Stimulated activated CD8-positive, alpha-beta memory T cell treated with anti-CD3 and anti-CD28 coated beads, Interleukin-15, amount 100 ng/mL, for 48 hours (primary cell): ENCODE measurements at places on chromosomes 7 and 10.

GRCh38 chr7:122463631-122464030, 159.1 kb upstream of the FEZF1 start:
- no peak for DNase-seq

GRCh38 chr10:70272925-70273316, 10.9 kb downstream of the NPFFR1 start:
- DNase-seq, result no peak

DNA sequence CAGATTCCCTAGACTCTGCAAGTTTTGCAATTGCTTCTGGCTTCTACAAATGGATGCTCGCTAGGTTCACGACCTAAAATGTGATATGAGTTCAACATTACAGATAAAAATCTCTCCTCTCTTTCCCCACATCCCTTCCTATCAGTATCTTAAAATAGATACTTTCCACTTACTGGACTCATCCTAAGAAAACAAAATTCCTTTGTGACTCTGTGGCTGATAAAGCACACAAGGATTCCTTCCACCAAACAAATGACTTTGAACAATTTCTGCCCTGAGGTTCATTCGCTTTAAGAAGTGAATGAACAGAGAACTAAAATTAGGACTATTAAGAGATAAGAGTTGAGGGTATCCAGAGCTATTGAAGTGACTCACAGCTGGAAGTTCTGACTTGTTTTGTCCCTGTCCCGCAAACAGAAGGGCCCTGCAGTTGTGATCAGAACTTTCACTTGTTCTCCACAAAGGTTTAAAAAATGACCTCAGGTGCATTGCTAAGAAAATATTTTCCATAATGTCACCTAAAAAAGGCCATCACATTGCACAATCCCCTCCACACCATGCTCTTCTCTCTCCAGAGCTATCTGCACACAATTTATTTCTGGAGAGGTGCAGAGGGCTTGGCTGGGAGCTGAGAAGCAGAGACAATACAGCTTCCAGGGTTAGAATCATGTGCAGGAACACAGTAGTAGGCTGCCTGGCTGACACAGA, 96.1 kb downstream of the PIP4K2A start:
- no peak for DNase-seq

GRCh38 chr7:3957472-3958108, 656.5 kb downstream of the SDK1 start:
- DNase-seq, result no peak

GRCh38 chr10:130751106-130751840, 560.2 kb downstream of the TCERG1L start:
- no peak for DNase-seq

DNA sequence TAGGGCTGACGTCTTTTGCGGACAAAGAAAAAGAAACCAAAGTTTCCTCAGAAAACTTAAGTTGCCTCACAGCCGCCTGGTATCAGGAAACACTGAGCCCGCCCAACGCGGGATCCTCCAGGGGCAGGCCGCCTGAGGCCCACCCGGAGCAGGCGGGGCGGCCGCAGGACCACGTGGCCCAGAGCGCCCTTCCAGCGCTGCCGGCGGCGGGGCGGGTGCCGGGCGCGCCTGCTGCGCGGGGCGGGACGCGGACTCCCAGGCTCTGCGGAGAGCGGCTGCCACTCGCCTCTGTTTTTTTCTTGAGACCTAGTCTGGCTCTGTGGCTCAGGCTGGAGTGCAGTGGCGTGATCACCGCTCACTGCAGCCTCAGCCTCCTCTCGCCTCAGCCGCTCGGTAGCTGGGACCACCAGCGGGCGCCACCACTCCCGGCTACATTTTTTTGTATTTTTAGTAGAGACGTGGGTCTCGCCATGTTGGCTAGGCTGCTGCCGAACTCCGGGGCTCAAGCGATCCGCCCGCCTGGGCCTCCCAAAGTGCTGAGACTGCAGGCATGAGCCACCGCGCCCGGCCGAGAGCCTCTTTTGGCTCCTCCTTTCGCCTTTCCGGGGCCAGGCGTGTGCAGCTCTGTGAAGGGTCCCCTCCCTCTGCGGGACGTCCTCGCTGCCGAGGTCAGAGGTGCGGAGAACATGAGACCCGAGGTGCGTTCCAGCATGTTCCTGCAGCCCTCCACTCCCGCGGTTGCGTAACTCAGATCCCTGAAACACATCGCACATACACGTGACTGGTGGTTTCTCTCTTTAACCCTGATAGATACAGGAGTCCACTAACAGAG, 11.6 kb upstream of the HNRNPF start:
- peak; percentile 91 for DNase-seq
